Panc1 (cell line): ENCODE measurements at places on chromosomes 2 and 18. TPM values are rescaled to one million over a fixed set of nuclear protein-coding genes. Genes with fewer than 3 reads are reported as not detected.

DNA sequence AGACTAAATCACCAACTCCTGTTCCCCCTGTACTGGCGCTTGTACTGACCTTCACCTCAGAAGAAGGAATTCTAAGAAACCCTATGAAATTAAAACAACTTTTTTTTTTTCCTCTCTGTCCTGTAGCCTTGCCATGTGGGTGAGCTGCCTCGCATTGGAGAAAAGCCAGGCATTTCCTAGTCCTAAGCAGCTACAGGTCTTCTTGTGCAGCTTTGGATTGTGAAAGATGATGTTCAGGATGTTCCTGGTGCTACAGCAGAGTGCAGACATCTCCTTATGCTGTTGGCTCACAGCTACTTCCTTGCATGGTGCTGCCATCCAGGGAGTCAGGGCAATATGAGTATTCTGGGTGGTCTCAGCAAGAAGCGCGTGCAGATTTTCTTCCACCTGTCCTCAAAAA lies 11.9 kb downstream of the PIK3C3 start:
- DNase-seq, result no peak

DNA sequence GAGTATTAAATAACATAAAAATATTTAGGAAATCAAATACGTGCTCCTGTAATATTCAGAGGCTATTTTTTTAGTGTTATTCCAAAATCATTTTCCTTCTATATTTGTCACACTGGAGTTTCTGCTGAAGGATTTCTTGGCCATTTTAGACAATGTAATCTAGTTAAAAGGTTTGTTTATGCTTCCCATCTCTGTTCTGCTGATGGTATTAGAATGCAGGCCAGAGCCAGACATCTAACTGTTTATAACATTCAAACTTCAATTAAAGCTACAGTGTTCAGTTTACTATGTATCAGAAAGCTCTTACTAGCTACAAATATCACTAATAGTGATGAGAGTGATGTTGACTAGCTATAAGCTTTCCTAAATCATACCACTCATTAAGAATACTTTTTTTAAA lies 7.9 kb downstream of the MBD5 start:
- DNase-seq, result no peak

- no peak for DNase-seq
These were observed 72.8 kb upstream of the FAM237A start for GRCh38 chr2:206569470-206569869.

- no peak for DNase-seq
These were observed 15.5 kb upstream of the ITGA4 start for GRCh38 chr2:181441670-181442069.

DNA sequence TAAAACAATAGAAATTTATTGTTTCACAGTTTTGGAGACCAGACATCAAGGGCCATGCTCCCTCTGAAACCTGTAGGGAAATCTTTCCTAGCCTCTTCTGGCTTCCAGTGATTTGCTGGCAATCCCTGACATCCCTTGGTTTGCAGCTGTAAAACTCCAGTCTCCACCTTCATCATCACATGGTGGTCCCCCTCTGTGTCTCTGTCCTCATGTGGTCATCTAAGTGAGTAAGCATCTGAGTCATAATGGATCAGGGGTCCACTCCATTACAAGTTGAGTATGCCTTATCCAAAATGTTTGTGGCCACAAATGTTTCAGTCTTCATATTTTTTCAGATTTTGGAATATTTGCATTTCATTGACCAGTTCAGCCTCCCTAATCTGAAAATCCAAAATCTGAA lies 5.6 kb upstream of the SGPP2 start:
- DNase-seq, result no peak

GRCh38 chr18:49812286-49813068 lies 856 bp downstream of the ACAA2 start:
- DNase-seq, result no peak

- no peak for DNase-seq
These were observed 11.6 kb downstream of the IRS1 start for GRCh38 chr2:226788064-226788463.

GRCh38 chr2:8652774-8653426 lies 29.0 kb upstream of the ID2 start:
- DNase-seq, result no peak

GRCh38 chr18:78496079-78496478 lies 483.5 kb upstream of the SALL3 start:
- no peak for DNase-seq

- no peak for DNase-seq
These were observed 409.8 kb downstream of the ZNF521 start for GRCh38 chr18:24942144-24942543.

- DNase-seq, result no peak
These were observed 12.2 kb downstream of the MDH1 start for GRCh38 chr2:63600881-63601460.

GRCh38 chr2:148680462-148680861 lies 35.9 kb downstream of the EPC2 start:
- no peak for DNase-seq

DNA sequence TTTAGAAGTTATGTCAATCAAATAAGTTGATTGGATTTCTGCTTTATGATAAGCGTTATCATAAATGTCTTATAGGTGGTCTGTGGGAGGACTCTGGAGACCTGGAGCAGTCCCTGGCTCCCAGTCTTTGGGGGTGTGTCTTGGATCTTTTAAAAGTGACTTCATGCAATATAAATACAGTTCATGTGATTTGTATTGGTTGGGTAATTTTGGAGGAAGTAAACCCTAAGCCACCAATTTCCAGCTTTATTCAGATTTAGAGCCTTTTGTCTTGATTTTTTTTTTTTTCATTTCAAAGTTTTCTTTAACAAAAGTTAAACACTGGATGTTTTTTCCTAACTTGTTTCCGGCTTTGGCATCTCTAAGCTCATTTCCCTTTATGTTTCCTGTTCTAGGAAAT lies 68.8 kb downstream of the MAP4K4 start:
- no peak for DNase-seq

DNA sequence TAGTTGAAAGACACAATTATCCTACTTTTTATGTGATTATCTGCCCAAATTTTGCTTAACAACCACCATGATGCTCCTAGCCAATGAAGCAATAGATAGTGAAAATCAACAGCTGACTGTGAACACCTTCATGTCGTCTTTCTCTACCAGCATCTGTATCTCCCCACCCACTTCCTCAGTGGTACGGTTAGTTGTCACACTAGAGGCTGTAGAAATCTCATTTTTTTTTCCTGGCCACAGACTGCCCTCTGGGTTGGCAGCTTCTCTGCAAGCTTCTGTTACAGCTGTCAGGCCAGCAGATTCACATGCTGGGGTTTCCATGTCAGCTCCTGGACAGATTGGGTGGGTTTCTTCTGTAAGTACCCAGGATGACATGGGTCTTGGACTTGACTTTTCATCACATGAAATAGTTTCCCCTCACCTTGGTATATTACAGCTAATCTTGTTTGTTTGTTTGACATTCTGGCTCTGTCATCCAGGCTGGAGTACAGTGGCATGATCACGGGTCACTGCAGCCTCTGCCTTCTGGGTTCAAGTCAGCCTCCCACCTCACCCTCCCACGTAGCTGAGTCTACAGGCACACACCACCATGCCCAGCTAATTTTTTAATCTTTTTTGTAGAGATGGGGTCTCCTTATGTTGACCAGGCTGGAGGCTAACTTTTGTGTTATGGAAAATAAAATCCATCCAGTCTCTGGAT lies 24.3 kb downstream of the STAT4 start:
- DNase-seq, result no peak

DNA sequence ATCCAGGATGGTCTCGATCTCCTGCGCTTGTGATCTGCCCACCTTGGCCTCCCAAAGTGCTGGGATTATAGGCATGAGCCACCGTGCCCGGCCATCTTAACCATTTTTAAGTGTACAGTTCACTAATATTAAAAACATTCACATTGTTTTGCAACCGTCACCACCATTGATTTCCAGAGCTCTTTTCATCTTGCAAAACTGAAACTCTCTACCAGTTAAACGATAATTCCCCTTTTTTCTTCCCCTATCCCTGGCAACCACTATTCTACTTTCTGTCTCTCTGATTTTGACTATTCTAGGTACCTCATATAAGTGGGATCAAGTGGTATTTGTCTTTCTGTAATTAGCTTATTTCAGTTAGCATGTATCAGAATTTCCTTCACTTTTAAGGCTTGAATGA lies 16.8 kb upstream of the NEUROD1 start:
- DNase-seq, result no peak

DNA sequence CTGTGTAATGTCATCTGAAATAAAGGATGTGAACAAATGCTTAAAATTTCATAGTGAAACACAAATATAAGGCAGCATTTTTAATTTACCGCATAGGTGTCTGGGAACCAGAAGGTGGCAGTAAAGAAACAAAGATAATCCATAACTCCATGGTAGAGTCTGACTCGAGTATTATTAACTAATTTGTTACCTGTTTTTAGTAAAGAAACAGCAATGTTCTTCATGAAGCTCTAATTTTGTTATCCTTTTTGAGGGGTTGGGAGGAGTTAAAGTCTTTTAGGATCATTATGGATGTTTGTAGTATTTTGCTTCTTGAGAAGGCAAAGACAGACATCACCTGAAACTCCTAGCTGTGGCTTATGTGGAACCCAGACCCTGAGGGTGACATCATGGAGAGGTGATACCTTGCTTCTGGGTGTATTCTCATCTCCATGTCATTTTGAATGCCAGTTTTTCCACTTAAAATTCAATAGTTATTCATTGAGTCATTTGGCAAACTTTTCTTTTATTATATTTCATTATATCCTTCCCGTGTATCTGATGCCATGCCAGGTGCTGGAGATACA lies 286.2 kb upstream of the EPAS1 start:
- no peak for DNase-seq

DNA sequence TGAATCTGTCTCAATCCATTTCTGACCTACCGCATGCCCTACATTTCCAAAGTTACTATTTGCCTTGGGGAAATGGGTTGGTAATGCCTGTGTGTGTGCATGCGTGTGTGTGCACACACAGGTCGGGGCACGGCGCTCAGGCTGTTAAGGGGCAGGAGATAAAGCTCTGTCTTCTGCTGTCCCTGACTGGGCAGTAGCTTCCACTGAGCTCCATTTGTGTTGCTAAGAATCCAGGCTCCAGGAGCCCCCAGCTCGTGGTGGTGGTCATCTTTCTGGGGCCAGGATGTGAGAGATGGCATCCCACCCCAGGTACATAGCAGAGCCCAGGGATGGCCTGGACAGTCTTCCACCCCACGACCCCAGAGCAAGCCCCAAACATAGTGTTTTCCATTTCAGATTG lies 66.7 kb upstream of the HS6ST1 start:
- no peak for DNase-seq

DNA sequence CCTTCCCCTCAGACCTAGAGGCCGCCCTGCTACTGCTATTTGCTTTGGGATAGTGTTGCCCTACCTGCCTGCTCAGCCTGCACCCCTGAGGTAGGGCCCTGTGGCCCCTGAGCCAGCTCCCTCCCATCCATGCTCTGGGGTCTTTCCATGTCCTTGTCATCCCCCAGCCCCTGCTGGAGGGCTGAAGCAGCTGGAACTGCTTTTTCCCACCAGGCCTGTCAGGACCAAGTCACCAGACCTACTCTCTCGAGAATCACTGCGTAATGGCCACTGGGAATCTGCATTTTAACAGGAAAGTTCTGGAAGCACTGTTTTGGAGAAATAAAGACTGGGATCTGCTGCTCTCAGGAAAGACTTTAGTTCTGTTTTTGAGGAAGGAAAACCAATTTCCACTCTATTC lies 20.2 kb upstream of the SLC35F6 start:
- no peak for DNase-seq

DNA sequence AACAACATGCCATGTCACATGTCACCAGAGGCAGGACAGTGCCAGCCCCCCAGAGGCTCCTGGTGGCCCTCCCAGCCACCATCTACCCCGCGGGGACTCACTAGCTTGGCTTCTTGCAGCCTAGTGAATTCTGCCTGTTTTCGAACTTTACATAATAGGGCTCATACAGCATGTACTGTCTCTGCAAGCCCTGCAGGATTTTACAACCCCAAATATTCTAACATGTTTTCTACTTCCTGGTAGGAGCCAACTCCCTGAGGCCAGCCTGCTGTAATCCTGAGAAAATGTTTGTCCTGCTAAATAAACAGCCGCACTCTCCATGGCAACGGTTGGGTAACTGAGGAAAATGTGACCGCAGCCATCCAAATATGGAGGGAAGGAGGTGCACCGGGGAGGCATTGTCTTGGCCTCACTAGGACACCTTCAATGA lies 2.7 kb downstream of the PER2 start:
- no peak for DNase-seq

- DNase-seq, result no peak
These were observed 348.6 kb upstream of the SALL3 start for GRCh38 chr18:78630981-78631510.

DNA sequence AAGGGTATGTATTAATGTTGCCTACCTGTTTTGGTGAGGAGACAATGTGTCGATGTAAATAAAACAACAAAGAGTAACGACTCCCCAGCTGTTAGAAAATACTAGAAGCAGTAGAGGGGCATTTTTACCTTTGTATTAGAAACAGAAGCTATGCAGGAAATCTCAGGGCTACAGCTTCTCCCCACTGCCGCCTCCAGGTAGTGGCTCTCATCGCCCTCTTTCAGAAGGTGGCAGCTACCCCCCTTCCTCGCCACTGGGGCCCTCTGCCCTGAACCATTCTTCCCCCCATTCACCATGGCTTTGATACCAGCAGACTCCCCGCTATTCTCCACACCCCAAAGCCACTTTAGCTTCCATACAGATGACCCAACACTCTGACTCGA lies 6.7 kb downstream of the PLA2R1 start:
- no peak for DNase-seq

DNA sequence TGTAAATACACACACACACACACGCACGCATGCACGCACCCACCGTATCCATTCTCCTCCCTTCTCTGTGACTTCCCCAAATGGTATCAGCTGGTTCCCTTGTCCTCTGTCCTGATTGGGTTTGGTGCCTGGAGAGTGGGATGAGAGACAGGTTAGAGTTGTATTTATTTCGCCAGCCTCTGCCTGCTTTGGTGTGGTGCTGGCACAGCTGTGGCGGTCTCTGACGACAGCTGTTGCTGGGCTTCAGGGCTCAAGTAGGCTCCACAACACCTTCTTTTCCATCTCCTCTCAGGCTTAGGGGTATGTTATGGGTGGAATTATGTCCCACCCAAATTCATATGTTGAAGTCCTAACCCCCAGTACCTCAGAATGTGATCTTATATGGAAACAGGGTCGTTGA lies 94.9 kb upstream of the ITGA6 start:
- DNase-seq, result no peak

DNA sequence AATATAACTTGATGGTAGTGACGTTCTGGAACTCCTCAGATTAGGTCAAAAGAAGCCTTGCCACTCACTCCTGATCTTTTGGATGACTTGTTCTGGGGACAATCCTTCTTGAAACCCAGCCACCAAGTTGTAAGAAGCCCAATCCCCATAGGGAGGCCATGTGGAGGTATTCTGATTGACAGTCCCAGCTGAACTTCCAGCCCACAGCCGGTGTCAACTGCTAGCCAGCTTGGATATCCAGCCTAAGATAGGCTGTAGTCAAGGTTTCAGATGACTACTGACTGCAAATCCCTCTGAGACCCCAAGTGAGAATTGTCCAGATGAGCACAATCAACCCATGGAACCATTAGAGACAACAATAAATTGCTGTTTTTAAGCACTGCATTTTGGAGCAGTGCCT lies 31.4 kb downstream of the EIF2AK2 start:
- no peak for DNase-seq

Gene NEU2
- not detected for total RNA-seq

Gene CEP192
- total RNA-seq, result 27.2 TPM

Gene OSGEPL1
- 6.3 TPM for total RNA-seq

Gene MSTN
- total RNA-seq, result not detected

Gene NYAP2
- total RNA-seq, result not detected

Gene AQP12B
- not detected for total RNA-seq
